ENCODE measurements at places on chromosomes 6 and 20.

GRCh38 chr6:113147544-113147943 lies 709.6 kb upstream of the MARCKS start:
- DNase-seq: no peak

DNA sequence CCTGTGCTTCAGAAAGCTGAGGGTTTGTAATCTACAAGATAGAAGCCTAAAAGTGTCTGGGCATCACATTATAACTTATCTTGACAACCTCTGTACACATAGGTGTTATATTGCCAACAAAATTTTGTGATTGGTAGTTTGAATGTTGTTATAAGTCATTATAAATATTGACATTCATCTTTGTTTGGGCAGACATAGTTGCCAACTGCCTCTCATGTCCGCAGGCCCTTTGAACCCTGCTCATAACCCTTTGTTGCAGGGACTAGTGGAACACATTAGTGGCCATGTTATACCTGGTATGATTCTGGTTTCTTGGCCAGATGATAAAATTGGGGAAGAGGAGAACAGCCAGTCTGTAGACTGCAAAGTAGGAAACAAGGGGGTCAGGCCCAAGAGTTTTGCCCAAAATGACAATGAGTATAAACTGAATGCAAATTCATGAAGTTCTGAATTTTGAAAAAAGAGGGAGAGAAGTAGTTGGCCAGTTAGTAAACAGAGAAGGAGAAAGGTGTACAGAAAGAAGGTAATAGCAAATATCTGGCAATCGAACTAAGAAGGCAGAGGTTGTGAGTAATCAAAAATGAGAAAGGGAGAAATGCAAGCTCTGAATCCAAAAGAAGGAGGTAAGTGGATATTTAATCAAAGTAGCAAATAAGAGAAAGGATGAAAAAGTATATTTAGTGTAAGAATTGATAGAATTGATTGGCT lies 21.6 kb upstream of the LMBRD1 start:
- no peak for DNase-seq

- no peak for DNase-seq
Measured at GRCh38 chr20:20812136-20812535, 99.7 kb upstream of the RALGAPA2 start.

GRCh38 chr20:14580418-14581074 lies 243.1 kb upstream of the FLRT3 start:
- no peak for DNase-seq

DNA sequence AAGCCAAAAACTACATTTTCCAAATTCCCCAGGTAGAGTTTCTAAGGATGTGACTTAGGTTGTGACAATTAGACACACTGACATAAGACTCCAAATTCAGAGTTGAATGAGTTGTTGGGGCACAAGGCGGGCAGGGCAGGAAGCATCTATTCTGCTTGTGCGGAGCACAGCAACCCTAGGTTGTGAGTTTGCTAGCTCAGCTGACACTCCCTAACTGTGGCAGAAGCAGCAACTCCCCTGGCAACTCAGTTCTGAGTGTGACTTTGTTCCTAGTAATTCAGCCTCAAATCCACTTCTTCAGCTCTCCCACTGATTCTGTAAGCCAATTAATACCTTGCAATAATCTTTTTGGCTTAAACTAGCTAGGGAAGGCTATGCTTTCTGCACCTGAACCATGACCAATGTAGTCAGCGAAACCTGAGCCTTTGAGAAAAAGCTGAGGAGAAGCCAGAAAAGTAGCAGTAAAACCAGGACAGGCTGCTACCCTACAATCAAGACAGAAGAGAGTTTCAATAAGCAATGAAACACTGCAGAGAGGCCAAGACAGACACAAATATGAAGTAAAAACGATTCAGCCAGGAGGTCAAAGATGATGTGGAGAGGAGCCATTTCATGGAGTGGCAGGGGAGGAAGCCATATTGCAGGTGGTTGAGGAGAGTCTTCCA lies 30.0 kb upstream of the PAQR8 start:
- no peak for DNase-seq

GRCh38 chr6:38131527-38131965 lies 312.0 kb downstream of the ZFAND3 start:
- DNase-seq: no peak

- DNase-seq: no peak
Measured at GRCh38 chr20:40160097-40160550, 528.9 kb downstream of the MAFB start.

DNA sequence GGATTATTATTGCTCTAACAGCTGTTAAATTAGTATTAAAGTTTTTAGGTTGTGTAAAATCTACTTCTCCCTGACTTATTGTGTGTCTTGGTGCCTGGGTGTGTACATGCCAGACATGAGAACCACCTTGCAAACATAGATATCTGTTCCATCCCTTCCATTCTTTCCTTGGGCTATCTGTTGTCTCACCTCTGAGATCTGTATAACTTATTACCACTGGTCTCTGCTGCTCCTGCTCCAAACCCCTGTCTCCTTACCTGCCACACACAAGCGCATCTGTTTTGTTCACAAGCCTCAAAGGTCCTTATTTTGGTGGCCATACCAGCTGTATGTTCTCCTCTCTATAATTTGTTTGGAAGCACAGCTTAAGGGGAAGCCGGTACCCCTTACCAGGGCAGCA lies 2.5 kb downstream of the LRRC1 start:
- no peak for DNase-seq

DNA sequence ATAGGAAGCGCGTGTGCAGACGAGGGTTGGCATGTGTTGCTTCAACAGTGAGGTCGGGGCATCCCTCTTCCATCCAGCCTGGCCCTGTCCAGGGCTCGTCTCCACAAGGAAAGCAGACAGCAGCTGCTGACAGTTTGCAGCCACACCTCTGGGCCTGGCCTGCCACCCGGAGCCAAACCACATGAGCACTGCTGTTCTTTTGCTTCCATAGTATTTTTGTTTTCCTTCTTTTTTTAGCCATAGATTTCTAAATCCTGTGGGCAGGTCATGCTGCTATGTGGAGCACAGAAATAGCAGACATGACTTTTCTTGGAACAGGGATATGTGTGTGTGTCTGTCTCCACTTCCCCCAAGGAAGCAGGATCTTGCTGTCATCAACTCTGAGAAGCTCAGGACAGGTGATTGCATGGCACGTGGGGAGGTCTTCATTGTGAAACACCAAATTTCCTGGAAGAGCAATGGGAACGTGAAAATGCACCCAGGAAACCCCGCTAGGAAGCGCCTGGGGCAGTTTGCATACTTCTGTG lies 167.4 kb downstream of the DTNBP1 start:
- DNase-seq: no peak

DNA sequence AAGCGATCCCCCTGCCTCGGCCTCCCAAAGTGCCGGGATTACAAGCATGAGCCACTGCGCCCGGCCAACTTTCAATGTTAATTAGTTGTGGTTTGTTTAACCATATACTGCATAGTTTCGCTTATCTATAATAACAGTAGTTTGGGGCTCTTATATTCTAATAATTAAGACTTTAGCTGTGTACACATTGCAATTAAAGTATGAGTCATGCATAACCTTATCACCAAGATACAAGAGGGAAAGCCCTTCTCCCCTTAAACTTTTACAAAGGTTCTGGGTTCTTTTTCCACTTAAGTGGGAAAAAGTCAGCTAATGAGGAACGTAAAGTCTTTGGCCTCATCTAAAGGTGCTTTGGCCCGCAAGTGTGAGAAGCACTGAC lies 3.2 kb upstream of the MCCD1 start:
- no peak for DNase-seq

GRCh38 chr6:39061182-39061581 lies 12.6 kb downstream of the GLP1R start:
- DNase-seq: no peak

- no peak for DNase-seq
Measured at GRCh38 chr6:130183271-130184222, 39.2 kb downstream of the SAMD3 start.

- DNase-seq: no peak
Measured at GRCh38 chr6:119501798-119502483, 152.4 kb upstream of the MAN1A1 start.

- DNase-seq: no peak
Measured at GRCh38 chr20:47174456-47175243, 181.8 kb downstream of the ZMYND8 start.

- peak; percentile 57 for DNase-seq
Measured at GRCh38 chr6:143060806-143061596, at the start of gene AIG1. Gene AIG1 (plus strand): TSS chr6:143060889. CDS start chr6:143060926, 37 bp downstream.

DNA sequence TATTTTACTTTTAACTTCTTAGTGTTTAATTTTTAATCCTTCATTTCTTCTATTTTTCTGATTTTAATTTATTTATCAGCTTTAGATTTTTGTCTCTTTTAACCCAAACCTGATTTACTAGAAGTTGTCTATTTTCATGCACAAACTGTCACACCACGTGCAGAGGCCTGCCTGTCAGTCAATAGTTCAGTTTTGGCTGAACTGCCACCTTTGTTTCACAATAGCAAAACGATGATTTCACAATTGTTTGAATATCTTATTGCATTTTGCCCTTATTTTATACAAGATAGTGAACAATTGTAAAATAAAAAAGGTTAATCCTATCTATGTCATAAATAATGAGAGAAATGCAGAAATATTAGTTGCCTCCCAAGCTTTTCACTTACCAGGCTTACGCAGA lies 24.0 kb upstream of the PPP1R3G start:
- DNase-seq: no peak

- no peak for DNase-seq
Measured at GRCh38 chr6:32974016-32974333, 5.6 kb downstream of the BRD2 start.

DNA sequence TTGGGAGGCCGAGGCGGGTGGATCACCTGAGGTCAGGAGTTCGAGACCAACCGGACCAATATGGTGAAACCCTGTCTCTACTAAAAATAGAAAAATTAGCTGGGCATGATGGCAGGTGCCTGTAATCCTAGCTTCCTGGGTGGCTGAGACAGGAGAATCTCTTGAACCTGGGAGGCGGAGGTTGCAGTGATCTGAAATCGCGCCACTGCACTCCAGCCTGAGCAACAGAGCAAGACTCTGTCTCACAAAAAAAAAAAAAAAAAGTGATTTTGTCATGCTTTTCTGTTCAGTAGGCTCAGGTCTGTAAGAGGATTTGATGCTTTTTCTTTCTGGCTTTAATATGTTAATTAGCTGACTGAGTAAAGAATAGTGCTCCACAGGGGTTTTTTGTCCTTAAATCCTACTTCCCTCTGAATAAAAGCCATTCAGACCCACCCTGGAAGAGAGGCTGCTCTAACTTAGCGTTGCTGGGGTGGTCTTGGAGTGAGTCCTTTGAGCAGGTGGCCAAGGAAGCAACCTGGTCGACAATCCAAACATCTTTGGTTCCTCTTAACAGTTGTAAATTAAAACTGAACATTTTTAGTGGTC lies 19.0 kb downstream of the MCM8 start:
- no peak for DNase-seq

- no peak for DNase-seq
Measured at GRCh38 chr6:143634486-143634885, 43.3 kb upstream of the PHACTR2 start.

DNA sequence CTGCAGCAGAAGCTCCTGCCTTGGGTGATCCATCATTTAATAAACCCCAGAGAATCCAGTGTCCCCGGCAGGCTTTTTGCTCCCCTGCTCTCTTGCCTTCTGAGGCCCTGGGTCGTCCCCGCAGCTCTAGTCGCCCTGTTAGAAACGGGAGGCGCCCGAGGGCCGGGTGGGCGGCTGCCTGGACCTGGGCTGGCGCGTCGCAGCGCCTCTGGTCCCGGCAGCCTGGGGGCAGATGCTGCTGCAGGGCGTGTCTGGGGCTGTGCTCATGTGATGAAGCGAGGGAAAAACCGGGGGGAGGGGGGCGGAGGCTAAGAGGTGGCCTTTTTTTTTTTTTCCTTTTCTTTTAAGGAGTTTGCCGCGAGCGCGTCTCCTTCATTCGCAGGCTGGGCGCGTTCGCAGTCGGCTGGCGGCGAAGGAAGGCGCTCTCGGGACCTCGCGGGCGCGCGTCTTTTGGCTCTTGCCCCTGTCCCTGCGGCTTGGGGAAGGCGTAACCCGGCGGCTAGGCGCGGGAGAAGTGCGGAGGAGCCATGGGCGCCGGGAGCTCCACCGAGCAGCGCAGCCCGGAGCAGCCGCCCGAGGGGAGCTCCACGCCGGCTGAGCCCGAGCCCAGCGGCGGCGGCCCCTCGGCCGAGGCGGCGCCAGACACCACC lies 394 bp downstream of the AKAP12 start:
- DNase-seq: peak; percentile 12

DNA sequence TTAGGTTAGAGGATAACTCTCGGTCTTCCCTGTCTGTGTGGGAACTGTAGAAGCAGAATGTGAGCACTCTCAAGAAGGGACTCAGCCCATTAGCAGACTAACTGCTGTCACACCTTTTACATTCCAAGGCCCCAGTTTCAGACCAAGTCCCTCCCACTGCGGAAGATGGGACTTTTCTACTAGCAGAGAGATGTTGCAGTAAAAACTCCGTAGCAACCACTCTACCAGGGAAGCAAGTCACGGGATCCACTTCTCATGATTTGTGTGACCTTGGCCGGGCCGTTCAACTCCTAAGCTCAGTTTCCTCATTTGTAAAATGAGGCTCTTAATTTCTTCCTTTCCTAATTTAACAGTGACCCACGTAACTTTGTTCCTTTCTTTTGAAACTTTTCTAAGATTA lies 77.1 kb upstream of the SLC4A11 start:
- no peak for DNase-seq

Data from stimulated activated CD4-positive, alpha-beta T cell treated with anti-CD3 and anti-CD28 coated beads, Interleukin-12 subunit alpha, Interleukin-12 subunit beta, amount 100 ng/mL, for 4 hours (primary cell).